ENCODE measurements at places on chromosomes 3 and 15. TPM values are rescaled to one million over a fixed set of nuclear protein-coding genes. Genes with fewer than 3 reads are reported as not detected.

- DNase-seq = no peak
Observed at GRCh38 chr15:70072479-70072878, 25.2 kb downstream of the TLE3 start.

DNA sequence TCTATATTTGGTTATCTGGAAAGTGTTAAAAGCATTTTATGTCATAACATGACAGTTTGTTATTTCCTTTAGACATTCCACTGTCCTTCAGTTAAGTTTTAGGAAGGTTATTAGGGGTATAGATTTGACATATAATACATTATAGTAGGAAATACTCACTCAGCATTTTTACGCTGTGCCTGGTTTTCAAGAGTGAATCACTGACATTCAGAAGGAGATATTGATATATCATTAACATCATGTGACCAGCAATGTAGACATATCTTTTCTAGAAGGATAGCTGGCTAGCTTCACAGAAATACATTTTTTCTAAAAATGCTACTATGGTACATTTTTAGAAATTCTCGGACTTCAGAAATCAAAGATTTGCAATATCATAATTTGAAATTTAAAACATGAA lies 57.6 kb downstream of the OPA1 start:
- DNase-seq = no peak

The C15orf40 gene
- 10.2 TPM for total RNA-seq

DNA sequence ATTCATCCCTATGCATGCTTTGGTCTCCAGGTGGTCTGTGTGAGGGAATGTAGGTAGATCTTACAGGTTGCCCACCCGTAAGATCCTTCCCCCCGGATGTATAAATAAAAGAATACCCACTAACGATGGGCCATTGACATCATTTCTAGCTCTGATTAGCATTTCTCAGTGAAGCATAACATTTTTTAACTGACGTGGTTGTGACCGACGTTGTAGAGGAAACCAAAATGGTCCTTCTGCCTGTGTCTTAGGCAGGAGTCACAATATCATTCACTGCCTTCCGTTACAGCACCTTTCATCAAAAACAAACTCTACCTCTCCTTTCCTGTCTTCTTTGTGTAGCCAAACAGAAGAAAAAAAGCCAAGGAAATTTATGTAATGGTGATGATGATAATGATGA lies 27.3 kb upstream of the UMPS start:
- no peak for DNase-seq

DNA sequence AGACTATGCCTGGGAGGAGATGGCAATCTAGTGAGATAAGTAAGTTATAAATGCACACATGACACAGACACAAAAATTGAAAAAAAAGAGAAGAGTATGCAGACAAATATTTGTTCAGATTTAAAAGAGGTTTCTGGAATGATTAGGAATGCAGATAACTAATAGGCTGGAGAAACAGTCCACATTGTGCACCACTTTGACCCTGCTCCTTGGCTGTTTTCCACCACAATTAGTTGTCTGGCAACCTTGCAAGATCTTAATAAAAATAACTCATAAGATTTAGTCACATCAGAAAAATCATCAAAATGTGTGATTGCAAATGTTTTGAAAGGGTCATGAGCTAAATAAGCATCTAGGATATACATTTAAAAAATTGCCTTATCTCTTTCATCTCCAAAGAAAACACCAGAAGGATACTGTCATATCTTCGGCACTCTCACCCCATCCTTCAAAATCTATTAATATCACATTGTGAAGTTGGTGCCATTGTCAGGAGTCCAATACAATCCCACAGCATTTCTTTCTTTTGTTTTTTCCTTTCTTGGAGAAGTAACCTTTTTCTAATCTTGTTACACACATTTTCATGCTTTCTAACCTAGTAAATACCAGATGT lies 153.7 kb upstream of the KCNMB2 start:
- DNase-seq = no peak

DNA sequence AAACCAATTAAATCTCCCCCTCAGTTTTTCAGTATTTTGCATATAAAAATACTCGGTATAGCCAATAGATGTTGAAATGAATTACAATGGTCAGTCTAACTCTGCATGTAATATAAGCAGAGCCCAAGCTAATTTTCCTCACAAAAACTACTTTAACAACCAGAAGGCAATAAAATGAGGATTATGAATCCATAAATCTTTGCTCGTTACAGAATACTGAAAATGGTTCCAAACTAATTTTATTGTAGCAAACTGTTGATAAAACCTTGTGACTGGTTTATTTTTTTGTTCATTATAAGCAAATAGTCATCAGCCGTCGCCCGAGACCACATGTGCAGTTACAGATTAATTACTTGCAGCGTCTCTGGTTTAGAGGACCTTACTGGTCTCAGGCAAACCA lies 183.2 kb downstream of the SSR3 start:
- DNase-seq = no peak

DNA sequence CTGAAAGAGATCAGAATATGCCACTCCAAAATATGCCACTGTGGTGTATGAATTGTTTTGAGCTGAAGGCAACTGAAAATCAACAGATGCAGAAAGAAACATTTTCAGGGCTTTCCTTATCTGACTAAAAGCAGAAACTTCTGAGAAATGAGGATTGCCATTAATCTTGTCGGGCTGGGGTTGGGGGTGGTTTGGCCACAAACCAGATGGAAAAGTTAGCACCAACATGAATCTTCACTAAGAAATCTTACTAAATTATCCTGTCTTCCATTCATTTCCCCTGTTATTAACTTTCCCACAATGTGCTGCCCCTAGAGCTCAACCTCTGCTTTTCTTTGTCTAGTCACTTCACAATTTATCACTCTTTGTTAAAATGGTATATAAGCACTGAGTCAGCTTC lies 229.9 kb upstream of the GADL1 start:
- DNase-seq = no peak

The GOLGA8T gene
- total RNA-seq = not detected

DNA sequence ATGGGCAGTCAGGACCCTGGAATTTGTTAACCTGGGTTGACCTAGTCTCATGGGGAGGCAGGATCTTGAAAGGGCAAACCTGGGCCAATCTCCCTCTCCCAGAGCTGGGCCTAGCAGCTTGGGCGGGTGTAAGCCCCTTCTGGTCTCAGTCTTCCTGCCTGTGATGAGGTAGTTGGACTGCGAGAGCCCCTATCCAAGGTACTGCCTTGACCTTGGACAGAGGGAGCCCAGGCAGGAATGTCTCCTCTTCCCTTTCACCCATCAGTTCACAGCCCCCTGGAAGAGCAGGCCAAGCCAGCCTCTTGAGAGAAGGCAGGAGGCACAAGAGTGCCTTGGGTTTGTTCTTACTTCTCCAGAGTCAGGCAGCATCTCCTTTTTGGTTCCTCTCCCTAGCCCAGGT lies 24.7 kb upstream of the SEMA3F start:
- DNase-seq = no peak

DNA sequence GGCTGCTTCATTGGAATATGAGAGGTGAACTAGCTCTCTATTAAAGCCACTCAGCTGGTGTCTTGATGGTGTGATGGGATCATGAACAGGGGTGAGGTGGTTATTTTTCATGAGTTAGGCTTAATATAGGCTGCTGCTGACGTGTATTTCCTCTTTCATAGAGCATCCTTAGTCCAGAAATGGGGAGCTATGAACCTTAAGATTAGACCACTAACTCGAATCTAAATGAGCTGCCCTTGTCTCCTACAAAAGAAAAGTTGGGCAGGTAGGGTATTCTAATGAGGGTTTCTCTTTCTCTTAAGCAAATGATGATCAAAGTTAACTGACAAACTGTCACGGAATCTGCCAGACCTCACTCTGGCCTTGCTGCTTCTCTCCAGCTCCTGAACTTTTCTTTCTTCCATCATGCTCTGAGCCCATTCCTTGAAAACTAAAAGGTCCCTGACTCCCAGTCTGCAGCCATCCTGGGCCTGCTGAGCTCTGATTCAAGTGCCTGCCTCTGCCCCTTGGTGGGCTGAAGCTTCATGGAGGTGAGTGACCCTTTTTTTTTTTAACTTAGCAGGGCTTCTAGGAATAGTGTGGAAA lies at the start of gene TRIM69:
TSS of gene TRIM69 (plus strand) at position 348 of the 585 bp plus-strand sequence. CDS start at position 525, 177 bp downstream.
- no peak for DNase-seq

DNA sequence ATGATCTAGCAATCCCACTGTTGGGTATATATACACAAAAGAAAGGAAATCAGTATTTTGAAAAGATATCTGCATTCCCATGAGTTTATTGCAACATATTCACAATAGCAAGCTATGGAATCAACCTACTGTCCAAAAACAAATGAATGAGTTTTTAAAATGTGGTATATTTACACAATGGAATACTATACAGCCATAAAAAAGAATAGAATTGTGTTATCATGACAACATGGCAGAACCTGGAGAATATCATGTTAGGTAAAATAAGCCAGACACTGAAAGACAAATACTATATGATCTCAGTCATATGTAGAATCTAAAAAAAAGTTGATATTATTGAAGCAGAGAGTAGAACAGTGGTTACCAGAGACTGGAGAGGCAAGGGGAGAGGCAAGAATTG lies 732.6 kb downstream of the MCTP2 start:
- no peak for DNase-seq

DNA sequence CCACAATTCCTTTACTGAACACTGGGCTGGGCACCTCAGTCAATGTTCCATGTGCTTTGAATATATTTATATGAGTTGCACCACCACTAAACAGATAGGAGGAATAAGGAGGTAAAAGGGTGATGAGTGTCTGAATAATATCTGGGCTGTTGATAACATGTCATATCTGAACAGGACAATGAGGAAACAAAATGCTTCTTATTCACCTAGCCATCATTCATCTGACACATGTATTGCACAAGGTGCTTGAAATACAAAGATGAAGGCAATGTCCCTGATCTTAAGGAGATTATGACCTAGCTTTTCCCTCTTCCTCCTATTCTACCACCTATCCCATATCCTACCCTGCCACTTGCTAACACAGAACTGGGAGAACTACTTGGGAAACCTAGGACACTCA lies 8.0 kb upstream of the CERS3 start:
- no peak for DNase-seq

GRCh38 chr3:140842984-140843649 lies 98.5 kb upstream of the SLC25A36 start:
- DNase-seq = no peak

- no peak for DNase-seq
Observed at GRCh38 chr3:13563911-13564310, 15.0 kb downstream of the FBLN2 start.

The IGSF10 gene
- 0.82 TPM for total RNA-seq

GRCh38 chr3:8757551-8758518 lies 11.6 kb downstream of the OXTR start:
- no peak for DNase-seq

The CHRNA7 gene
- total RNA-seq = 4.5 TPM

GRCh38 chr15:92524874-92525565 lies 130.6 kb downstream of the FAM174B start:
- no peak for DNase-seq

- no peak for DNase-seq
Observed at GRCh38 chr3:101413656-101414055, 93.3 kb upstream of the IMPG2 start.

The IDH3A gene
- total RNA-seq = 46.1 TPM

DNA sequence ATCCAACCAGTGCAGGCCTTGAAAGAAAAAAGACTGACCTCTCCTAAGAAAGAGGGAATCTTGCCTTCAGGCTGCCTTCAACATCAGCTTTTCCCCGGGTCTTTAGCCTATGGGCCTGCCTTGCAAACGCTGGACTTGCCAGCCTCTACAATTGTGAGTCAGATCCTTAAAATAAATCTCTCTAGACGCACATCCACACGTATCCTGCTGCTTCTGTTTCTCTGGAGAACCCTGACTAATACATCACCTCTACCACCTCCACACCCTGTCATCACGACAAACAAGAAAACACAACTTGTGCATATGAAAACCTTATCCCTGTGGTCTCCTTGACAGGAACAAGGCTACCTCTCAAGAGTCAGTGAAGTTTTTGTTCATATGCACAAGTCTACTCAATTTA lies 11.8 kb downstream of the CYFIP1 start:
- DNase-seq = no peak

GRCh38 chr15:90261811-90262210 lies 3.7 kb upstream of the NGRN start:
- no peak for DNase-seq

The PCLAF gene
- total RNA-seq = 2.9 TPM

The PRTG gene
- 2.4 TPM for total RNA-seq

GRCh38 chr3:81823882-81824395 lies 62.5 kb upstream of the GBE1 start:
- no peak for DNase-seq

- DNase-seq = no peak
Observed at GRCh38 chr3:188234132-188234531, 80.2 kb downstream of the LPP start.

The AMOTL2 gene
- total RNA-seq = 62.0 TPM

The SIAH2 gene
- 22.8 TPM for total RNA-seq

- DNase-seq = no peak
Observed at GRCh38 chr3:4674216-4674615, 181.1 kb downstream of the ITPR1 start.

The FETUB gene
- total RNA-seq = not detected

GRCh38 chr15:64010719-64011118 lies 35.6 kb downstream of the DAPK2 start:
- no peak for DNase-seq

- no peak for DNase-seq
Observed at GRCh38 chr15:29364426-29365078, 94.9 kb upstream of the NSMCE3 start.
